Stimulated activated CD8-positive, alpha-beta memory T cell treated with anti-CD3 and anti-CD28 coated beads, Interleukin-4, amount 100 ng/mL, for 1 hour (primary cell): ENCODE measurements at places on chromosomes 5 and 9.

GRCh38 chr9:75544815-75545214 lies 345.7 kb upstream of the PCSK5 start:
- DNase-seq, result no peak

GRCh38 chr9:80690349-80690939 lies 998.9 kb downstream of the TLE1 start:
- no peak for DNase-seq

DNA sequence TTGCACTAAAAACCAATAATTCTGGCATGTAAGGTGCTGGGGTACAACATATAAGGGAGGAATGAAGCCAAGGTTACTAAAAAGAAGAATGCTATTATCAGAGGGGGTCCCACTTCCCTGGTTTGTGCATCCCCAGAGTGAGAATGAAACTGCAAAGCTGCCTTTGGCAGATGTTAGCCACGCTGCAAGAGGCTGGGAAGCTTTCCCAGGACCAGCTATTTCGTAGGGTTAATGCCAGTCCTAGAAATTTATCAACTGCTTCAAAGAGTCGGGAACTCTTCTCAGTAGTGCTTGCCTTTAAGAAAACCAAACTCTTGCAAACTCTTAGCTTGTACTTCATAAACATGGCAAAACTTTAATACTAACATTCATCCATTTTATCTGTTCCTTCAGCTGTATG lies 87.5 kb upstream of the NR5A1 start:
- no peak for DNase-seq

DNA sequence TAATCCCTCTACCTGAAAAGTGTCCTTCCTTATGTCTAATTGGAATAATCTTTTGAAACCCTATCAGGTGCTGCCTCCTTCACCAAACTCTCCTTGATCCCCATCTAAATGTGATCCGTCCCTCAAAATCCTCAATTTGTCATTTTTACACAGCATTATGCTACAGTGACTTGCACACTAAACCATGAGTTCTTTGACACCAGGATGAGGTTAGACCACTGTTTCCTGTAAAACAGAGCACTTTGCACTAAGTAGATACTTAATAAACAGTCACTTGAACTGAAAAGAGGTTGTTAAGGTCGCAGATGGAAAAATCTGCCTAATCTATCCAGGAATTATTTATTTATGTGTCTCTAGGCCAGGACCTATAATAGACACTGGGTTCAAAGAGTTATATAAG lies 44.2 kb upstream of the TLX3 start:
- no peak for DNase-seq

DNA sequence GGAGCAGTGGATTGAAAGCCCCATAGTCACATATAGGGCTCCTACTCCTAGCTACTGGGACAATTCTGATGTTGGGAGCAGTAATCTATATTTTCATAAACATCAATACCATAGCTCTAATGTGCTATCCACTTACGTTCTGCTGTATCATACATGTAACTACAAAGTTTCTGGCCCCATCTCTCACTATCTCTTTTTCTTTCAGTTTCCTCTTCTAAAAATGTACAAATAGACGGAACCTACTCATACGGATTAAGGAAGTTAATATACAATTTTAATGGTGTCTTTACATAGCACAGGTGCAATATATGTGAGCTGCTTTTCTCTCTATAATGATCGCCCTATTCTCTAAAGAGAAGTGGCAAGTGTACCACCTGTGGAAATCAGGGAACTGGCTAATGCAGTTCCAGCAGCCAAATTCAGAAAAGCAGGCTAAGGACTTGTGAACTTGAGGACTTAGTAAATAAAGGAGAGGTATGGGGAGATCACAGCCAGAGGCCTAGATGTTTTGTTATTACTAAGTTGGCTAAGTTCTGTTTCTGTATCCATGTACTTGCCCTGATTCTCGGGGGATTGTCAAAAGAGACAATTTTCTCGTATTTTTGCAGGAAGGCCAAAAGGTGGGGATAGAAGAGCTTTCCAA lies 1021.9 kb downstream of the CDH12 start:
- DNase-seq, result no peak

- DNase-seq, result no peak
Observed at GRCh38 chr9:5899292-5899691, 8.6 kb downstream of the MLANA start.

DNA sequence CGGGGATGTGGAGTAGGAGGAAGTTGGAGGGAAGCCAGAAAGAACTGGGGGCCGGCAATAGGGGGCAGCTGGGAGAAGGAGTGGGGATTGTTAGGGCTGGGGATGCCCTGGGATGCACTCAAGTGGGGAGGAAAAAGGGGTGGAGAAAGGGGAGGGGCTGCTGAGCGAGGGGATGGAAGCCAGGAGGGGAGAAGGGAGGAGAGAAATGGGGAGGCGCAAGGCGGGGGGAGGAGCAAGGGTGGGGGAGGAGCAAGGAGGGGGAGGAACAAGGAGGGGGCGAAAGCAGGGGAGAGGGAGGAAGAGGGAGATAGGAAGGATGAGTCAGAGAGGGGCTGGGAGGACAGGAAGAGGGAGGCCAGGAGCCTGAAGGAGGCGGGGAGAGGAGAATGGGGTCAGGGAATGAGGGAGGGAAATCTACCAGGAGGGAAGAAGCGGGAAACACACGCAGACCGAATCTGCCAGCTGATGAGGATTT lies 1.6 kb downstream of the IRX4 start:
- no peak for DNase-seq
